Activated CD4-positive, alpha-beta T cell treated with anti-CD3 and anti-CD28 coated beads for 36 hours (primary cell): ENCODE measurements at places on chromosomes 6 and 20. TPM values are rescaled to one million over a fixed set of nuclear protein-coding genes. Genes with fewer than 3 reads are reported as not detected.

DNA sequence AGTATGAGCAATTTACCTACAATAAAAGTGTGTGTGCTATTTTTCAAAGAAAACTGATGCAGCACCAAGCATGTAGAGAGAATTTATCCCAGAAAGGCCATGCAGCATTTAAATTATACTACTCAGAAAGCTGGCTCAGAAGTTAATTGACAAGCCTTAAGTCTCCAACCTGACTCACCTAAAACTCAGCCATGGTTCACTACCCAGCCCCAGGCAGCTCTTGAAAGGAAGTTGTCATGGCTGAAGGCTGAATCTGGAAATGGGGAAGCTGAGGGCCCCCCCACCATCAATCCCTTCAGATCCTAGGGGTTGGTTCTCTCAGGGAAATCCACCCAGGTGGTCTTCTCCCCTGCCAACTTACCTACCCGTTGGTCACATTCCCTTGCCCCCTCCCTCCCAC, 19.7 kb downstream of the PPIL6 start:
- no peak overlapping the region for H3K27ac ChIP-seq
- no peak overlapping the region for H3K4me3 ChIP-seq
- DNase-seq, result no peak
- no peaks in the 10 kb centered on the region for H3K36me3 ChIP-seq
- no peaks in the 10 kb centered on the region for H3K4me1 ChIP-seq

The DLK2 gene
- total RNA-seq, result 2.0 TPM

The FAXC gene
- 0.16 TPM for total RNA-seq

The HLA-DOB gene
- total RNA-seq, result 1.6 TPM

DNA sequence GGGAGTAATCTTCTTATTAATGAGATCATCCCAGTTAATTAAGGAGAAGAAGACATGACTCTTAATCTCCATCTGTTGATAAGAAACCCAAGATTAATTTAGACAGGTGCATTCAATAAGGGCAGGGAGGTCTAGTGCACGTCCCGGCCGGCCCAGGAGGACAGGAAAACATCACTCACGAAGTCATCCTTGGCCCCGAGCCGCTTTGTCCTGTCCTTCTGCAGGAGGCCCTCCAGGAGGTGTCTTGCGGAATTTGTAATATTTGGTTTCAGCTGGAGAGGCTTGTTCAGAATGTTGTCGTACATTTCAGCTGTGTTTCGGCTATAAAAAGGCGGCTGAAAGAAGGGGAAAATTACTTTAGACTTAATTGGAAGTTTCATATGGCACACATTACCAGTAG, 118.4 kb upstream of the SLC2A12 start:
- H3K36me3 ChIP-seq, result peaks cover 43% of the 10 kb centered on the region
- peaks cover 43% of the 10 kb centered on the region for H3K4me1 ChIP-seq
- H3K27me3 ChIP-seq, result no peaks in the 10 kb centered on the region
- no peak overlapping the region for H3K27ac ChIP-seq
- DNase-seq, result no peak

The SPAG4 gene
- total RNA-seq, result 6.9 TPM

- H3K27ac ChIP-seq, result no peak overlapping the region
- H3K36me3 ChIP-seq, result no peaks in the 10 kb centered on the region
- no peaks in the 10 kb centered on the region for H3K4me1 ChIP-seq
- no peaks in the 10 kb centered on the region for H3K27me3 ChIP-seq
- H3K4me3 ChIP-seq, result no peak overlapping the region
These were observed 112.3 kb upstream of the RPS6KA2 start for GRCh38 chr6:166739117-166739975.

The RAET1L gene
- total RNA-seq, result not detected

DNA sequence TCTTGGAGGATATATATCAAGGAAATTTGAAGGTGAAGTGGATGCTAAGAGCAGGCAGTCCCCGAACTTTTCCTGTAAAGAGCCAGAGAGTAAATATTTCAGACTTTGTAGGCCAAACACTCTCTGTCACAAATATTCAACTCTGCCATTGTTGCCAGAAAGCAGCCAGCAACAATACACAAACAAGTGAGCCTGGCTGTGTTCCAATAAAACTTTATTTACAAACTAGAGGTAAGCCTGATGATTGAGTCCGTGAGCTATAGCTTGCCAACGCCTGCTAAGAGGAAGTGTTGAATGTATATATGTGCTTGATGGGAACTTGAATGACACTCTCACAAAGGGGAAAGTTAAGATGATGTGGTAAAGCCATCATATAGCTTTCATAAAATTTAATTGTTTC, 166.0 kb upstream of the PLN start:
- H3K4me3 ChIP-seq, result no peak overlapping the region
- no peak overlapping the region for H3K27ac ChIP-seq
- no peaks in the 10 kb centered on the region for H3K27me3 ChIP-seq
- no peaks in the 10 kb centered on the region for H3K4me1 ChIP-seq
- DNase-seq, result no peak

DNA sequence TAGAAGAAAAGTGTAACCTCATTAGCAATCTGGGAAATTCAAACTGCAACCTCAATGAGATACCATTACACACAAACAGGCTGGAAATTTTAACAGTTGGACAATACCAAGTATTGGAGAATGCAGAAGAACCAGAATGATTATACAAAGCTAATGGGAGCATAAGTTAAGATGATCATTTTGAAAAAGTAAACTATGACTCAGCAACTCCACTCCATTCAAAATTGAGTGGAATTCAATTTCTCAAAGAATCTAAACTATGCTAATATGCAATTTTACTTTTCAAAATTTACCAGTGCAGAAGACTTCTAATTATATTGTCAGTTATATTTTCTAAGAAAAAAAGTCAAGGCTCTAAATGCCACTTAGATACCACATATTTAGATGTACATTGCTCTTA, 17.2 kb downstream of the GPLD1 start:
- H3K27me3 ChIP-seq, result no peaks in the 10 kb centered on the region
- no peak overlapping the region for H3K27ac ChIP-seq
- no peaks in the 10 kb centered on the region for H3K36me3 ChIP-seq
- H3K4me1 ChIP-seq, result no peaks in the 10 kb centered on the region

- H3K36me3 ChIP-seq, result no peaks in the 10 kb centered on the region
- no peak overlapping the region for H3K4me3 ChIP-seq
- DNase-seq, result no peak
- peaks cover 4% of the 10 kb centered on the region for H3K27me3 ChIP-seq
These were observed 36.2 kb downstream of the TGM3 start for GRCh38 chr20:2331901-2332565.

DNA sequence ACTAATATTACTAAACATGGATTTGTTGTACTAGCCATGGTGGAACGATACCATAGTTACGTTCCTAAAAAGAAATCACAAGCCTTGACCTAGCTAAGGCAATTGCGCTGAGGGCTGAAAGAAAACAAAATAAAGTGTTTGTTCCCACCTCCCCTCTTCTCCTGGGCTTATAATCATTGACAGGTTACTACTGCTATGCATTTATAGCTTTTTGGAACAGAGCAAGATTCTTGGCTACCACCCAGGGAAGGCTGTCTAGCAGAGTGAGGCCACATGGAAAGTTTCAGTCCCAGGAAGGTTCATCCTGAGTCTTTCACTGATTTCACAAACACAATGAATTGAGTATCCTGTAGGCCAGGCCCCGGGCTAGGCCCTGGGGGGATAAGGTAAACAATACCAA, 84.6 kb downstream of the TMEM170B start:
- H3K4me3 ChIP-seq, result no peak overlapping the region
- no peak overlapping the region for H3K27ac ChIP-seq
- H3K27me3 ChIP-seq, result no peaks in the 10 kb centered on the region
- no peaks in the 10 kb centered on the region for H3K4me1 ChIP-seq
- no peak for DNase-seq
- no peaks in the 10 kb centered on the region for H3K36me3 ChIP-seq

- no peak overlapping the region for H3K27ac ChIP-seq
- peaks cover 2% of the 10 kb centered on the region for H3K36me3 ChIP-seq
- DNase-seq, result no peak
- H3K27me3 ChIP-seq, result no peaks in the 10 kb centered on the region
- no peak overlapping the region for H3K4me3 ChIP-seq
These were observed 27.9 kb upstream of the NT5E start for GRCh38 chr6:85421972-85422371.

The NKAIN2 gene
- not detected for total RNA-seq
